ENCODE measurements at places on chromosomes 7 and 10.

DNA sequence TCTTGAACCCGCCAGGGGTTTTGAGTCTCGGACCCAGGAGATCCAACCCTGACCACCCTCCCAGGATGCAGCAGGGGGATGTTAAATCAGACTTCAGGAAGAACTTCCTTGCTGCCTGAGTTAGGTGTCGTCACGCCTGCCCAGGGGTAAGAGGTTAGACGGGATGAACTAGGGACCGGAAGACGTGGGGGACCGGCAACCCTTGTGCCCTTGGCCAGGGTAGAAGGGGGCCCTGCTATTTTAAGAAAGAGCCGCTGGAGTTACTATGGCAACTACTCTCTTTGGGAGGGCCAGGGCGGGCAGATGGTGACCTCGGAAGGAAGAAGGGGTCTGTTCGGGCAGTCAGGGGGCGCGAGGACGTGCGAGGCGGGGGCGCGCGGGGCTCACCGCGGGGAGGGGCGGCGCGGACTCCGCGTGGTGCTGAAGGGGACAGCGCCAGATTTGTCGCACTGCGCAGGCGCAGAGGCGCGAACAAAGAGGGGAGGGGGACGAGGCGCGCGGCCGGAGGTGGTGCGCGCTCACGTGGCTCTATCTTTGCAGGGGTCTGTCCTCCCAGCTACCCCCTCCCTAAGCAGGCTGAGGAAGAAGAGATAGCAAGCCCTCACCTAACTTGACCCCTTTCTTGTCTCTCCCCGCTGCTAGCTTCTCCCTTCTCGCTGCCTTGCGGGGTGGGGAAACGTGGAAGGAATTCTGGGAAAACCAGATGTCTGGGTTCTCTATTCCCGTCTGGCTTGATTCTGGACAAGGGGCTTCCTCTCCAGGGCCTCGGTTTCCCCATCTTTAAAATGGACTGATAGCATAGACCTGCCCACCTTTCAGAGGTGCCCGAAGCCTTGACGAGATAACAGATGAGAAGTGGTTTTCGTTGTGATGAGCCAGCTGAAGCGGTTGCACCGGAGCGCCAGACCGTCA is 940 bp upstream of the PSD start:
- peak; percentile 87 for DNase-seq

DNA sequence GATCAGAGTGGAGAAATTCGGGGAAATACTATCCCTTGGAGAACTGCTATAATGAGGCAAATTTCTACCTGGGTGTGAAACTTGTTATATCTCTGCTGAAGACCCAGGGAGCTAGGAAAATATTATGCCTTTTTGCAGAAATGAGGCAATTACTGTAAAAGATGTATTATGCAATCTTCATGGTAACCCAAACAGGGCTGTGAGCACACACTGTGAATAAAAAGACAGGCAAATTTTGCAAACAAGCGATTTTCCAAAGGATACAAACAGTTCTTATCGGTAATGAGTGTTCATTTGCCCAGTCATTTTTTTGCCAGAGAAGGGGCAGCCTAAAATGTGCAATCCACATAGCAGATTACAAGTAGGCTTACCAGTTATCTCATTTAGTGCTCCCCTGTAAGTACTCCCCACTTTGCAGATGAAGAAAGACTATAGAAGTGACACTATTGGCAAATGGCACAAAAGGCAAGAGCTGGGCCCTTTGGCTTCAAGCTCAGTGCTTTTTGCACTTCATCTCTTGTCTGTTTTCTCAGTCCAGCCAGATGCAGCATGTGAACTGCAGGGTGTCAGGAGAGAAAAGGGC is 205.8 kb downstream of the HECW1 start:
- DNase-seq = no peak

- DNase-seq = no peak
These were observed 146.6 kb upstream of the AUTS2 start for GRCh38 chr7:69451715-69452114.

GRCh38 chr7:3302681-3303320 is 1.7 kb downstream of the SDK1 start:
- no peak for DNase-seq

- DNase-seq = peak; percentile 12
These were observed 372.1 kb downstream of the RPS24 start for GRCh38 chr10:78405736-78406135.

- no peak for DNase-seq
These were observed 1.8 kb downstream of the TSC22D4 start for GRCh38 chr7:100476903-100477870.

- DNase-seq = no peak
These were observed 11.5 kb upstream of the TES start for GRCh38 chr7:116198748-116199410.

DNA sequence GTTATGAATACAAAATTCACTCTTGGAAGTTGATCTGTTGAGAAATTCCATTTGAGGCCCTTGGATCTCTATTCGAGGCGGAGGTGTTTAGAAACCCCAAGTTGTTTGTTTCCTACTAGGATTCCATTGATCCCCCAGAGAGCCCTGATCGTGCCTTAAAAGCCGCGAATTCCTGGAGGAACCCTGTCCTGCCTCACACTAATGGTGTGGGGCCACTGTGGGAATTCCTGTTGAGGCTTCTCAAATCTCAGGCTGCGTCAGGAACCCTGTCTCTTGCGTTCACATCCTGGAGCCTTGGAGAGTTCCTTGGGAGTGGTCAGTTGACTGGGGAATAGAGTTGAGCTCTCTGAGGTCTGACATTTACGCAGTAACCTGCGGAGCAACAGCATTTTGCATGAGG is 1.2 kb downstream of the CFAP69 start:
- no peak for DNase-seq

- no peak for DNase-seq
These were observed 20.8 kb downstream of the SFTPD start for GRCh38 chr10:79928028-79928583.

DNA sequence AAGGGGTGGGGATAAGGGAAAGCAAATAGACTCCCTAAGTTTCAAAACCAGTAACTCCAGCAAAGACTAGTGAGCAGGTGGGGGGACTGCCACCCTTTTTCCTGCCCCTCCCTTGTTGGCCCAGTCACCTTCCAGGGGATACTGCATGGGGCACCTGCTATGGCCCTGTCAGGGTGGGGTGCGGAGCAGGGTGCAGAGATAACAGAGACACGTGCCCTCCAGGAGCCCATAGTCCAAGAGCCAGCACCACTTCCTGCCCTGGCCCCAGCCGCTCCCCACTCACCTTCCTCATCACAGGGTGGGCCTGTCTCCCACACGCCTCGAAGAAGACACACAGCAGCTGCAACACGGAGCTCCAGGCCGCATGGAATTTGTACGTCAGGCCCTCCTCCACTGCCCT is 20.6 kb downstream of the RRP12 start:
- DNase-seq = no peak

DNA sequence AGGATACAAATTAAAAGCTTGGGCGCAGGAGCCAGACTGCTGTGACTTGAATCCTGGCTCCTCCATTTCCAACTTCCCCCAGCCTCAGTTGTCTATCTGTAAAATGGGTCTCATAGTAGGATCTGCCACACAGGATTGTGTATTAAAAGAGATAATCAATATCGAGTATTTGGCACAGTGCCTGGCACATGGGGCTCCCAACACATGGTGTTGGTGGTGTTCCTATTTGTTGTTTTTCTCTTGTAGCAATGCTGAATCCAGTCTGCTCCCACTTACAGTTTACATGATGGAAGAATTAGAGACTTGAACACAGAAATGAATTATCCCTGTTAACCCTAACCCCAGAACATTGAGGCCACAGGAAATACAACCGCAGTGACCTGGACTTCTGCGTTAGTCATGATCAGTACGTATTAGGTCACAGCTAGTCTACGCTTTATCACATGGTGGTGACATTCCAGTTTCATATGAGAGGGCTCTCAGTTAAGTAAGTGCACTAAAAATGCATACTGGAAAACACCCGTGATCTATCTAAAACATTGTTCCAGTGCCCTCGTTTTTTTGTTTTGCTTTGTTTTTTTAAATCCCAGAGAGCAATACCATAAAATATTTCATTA is 169.5 kb upstream of the KLF14 start:
- no peak for DNase-seq

DNA sequence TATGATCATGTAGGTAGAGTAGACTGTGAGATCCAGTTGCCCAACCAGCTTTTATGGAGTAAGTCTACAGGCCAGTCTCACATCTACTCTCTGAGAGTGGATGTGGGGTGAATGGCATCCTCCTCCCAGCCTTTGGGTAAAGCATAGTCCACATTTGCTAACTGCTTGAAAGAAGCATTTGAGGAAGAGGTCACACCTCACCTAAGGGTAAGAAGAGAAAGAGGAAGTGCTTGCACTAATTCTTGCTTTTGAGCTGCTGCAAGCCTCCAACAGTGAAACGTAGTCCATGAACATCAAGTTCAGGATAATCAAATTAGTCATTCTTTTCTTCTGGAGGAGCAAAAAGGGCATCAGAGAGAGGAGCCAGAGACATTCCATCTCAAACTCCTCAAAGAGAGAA is 93.9 kb upstream of the AGR3 start:
- no peak for DNase-seq

DNA sequence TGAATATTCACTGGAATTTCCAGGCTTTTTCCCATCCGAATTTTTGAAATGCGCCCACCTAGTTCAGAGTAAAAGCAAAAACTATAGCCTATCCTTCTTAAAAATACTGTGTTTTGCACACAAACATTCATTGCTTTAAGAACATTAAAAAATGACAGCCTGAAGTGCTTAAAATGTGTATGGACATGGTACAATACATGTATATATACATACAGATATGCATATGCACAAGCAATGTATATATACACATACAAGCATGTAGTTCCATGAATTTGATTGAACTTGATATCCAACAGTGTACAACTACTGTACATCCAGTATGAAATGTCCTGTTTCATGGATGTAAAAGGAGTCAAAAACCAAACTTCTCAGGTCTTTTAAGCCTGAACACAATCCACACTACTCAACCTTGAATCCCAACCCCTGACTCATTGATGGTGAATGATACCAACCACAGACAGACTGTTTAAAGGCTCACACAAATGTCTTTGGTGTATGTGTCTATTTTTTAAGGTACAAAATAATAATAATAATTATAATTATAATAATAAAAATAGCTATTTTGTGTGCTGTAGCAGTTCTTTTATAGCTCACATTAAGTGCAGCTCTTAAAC is 14.8 kb downstream of the INHBA start:
- no peak for DNase-seq

DNA sequence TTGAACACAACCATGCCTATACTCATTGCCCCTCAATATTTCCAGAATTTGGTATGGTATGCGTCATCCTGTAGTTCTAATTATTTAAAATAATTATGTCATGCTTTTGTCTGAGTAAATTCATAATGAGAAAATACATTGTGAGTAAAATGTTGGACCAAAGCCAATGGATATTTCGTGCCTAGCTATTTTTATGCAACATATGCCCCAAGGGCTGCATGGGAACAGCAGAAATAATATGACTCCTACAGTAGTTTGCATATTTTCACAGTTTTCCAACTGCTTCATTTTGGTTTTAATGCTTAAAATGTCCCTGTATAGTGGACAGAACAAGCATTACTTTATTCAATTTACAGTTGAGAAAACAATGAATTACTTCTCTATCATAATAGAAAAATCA is 1115.6 kb upstream of the GHITM start:
- DNase-seq = no peak

- no peak for DNase-seq
These were observed 45.9 kb upstream of the PTF1A start for GRCh38 chr10:23146258-23146657.

DNA sequence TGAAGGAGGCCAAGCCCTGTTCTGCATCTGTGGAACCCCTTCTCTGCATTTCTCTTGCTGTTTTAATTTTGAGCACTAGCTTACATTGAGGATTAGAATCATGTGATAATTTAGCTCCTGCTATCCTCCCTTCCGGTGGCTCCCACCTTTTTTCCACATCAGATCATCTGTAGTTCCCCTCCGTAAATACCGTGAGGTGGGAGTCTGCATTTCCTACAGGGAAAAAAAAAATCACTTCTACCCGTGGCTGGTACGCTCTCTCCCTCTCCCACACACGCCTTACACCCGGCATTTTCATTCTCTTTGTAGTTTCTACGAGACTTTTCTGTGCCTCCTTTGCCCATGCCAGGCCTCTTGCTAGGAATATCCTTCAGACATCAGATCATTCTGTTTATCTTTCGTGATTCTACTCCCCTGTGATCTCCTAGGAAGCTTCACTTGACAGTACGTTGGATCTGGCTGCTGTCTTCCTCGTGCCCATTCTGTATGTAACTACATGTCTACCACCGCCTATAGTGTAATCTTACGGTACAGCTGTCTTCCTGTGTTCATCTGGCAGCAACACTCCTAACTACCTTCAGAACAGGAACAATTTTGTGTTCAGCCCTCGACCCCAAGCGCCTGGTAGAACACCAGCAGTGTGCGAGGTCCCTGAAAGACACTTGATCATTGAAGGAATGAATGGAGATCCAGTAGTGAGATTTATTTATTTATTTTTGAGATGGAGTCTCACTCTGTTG is 41.7 kb upstream of the OCM start:
- no peak for DNase-seq

GRCh38 chr7:16646472-16647072 is 591 bp downstream of the BZW2 start:
- DNase-seq = no peak

DNA sequence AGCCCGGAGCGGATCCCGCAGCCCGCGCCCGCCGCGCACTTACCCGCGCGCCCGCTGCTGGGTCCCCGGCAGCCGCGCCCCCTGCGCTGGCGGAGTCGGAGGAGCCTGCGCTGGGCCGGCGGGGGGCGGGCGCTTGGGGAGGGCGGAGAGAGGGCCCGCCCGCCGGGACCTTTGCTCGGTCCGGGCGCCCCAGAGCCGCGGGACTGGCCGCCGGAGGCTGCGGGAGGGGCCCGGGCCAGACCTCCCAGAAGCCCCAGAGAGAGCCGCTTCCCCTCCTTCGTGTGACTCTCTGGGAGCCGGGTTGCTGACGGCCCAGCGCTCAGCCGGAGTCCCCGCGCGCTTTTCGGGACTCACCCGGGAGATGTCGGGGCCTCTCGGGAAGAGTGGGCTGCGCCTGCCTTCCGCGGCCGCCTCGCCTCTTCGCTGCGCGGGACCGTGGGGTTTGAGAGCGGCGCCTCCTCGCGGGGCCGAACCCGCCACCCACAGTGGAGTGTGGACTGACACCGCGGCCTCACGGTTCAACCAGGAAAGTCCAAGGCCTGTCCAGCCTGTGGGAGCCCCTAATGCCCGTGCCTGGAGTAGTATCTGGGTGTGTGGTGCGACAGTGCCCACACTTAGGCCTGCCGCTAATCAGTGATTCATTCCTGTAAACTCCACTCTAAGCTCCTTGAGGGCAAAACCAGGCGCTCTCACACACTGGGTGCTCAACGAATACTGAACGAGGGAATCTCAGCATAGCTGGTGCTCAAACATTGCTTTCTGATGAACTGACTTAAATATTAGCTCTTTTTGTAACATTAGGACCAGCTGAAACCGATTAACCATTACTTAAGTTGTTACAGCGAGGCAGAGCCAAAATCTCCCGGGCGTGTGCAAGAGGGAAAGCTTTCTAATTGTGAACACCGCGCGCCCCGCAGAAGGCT is at the start of gene GSDME:
Gene GSDME (minus strand): TSS at position 112 of the 923 bp plus-strand sequence. CDS start 7,690 bp downstream, outside the sequence.
- peak; percentile 54 for DNase-seq

- DNase-seq = no peak
These were observed 228.3 kb upstream of the TEX47 start for GRCh38 chr7:89023877-89024276.

- no peak for DNase-seq
These were observed 15.4 kb downstream of the NFE2L3 start for GRCh38 chr7:26167303-26167934.

GRCh38 chr7:121272676-121273075 is 56.1 kb upstream of the WNT16 start:
- DNase-seq = no peak

- DNase-seq = no peak
These were observed 192.4 kb upstream of the DKK1 start for GRCh38 chr10:52121688-52122087.
